Stimulated activated CD4-positive, alpha-beta T cell treated with anti-CD3 and anti-CD28 coated beads, Interleukin-2, amount 100 ng/mL, for 24 hours (primary cell): ENCODE measurements at places on chromosomes 5 and 9.
A peak's percentile ranks its signal among the peaks of the same experiment; 100 is the strongest.

DNA sequence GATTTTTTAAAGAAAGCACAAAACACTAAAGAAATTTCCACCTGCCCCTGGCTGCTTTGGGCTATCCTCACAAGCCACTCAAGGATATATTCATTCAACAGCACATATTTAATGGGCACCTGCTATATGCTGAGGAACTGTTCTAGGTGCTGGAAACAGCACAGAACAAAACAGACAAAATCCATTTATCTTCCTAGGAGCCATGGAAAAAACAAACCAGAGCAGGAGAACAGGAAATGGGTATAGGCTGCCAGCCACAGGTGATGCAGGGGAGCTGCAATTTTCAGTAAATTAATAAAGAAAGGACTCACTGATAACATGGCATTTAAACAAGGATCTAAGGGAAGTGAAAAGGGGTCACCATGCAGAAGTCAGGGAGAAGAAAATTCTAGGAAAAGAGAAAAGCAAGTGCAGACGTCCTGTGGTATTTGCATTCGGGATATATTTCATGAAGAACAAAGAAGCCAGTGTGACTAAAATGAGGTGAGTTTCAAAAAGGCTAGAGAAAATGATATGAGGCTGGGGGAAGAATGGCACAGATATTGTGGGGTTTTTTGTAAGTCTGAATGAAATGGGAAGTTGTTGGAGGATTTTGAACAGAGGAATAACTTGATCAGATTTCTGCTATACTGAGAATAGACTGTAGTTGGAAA is 152.2 kb downstream of the ADAMTSL1 start:
- no peak for DNase-seq

DNA sequence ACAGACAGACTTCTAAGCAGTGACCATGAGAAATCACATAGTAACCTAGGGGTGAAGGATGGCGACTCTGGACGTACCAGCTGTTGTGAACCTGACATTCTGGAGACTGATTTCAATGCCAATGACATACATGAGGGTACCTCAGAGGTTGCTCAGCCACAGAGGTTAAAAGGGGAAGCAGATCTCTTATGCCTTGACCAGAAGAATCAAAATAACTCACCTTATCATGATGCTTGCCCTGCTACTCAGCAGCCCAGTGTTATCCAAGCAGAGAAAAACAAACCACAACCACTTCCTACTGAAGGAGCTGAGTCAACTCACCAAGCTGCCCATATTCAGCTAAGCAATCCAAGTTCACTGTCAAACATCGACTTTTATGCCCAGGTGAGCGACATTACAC is 38.0 kb upstream of the CCDC152 start:
- no peak for DNase-seq

DNA sequence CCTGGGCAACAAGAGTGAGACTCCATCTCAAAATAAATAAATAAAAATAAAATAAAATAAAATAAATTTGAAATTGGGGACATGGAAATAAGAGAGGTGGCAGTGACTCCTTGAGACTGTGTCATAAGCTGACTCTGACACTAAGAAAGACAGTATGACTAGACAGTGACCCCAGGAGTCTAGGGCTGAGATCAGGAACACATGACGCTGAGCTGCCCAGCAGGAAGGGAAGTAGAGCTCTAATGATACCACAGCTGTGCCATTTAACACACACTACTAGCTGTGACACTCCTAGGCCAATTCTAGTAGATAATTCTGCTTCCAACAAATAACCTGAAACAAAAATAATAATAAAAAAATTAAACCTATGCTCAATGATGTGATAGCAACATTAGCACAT is 293.0 kb downstream of the SEC61B start:
- no peak for DNase-seq

DNA sequence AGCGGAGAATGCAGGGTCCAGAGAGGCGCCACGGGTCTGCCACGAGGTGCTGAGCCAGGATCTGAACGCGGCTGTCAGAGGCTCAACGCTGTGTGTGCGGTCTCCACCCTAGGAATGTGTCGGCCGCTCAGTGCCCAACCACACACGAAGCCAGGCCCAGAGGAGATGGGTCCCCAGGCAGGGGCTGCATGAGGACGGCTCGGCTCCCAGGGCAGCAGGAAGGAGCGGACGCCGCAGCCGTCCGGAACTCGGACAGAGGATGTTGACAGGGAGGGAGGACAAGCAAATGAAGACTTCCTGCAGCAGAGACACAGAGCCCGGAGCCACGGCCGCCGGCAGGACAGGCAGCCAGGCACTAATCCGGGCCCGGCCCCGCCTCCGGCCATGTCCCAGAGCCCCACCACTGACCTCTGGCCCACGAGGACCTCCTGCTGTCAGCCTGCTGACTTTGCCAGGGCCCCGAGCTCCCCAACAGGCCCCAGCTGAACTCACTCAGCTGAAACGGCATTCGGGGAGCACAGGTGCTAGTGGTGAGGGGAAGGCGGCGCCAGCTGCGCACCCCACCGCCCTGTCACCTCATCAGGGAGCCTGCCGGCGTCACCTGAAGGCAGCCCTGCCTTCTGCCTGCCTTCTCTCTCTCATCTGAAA is 12.7 kb downstream of the VAV2 start:
- DNase-seq: no peak

DNA sequence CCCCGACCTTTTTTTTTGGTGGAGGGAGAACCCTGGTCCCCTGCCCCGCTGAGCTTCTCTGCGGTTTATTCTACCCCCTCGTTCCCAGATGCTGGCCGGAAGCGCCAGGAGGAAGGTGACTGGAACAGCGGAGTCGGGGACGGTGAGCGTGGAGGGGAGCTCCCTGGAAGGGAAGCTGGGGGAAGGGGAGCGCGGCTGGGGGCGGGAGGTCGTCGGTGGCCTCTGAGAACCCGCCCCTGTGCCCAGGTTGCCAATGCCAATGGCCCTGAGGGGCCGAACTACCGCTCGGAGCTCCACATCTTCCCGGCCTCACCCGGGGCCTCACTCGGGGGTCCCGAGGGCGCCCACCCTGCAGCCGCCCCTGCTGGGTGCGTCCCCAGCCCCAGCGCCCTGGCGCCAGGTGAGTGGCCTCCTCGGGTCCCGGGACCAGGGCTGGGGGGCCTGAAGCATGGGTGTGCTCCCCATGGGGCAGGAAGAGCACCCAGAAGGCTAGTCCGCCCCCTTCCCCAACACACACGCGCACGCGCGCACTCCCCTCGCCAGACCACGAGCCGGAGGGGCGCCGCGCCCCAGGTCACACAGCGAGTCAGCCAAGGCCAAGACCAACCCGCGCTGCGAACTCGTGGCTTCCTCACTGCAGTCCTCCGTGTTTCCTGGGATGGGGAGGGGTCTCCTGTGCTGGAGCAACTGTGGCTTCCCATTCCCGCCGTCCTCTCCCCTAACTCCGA is 10.6 kb downstream of the MYOZ3 start:
- no peak for DNase-seq

- no peak for DNase-seq
Measured at GRCh38 chr5:148205044-148205806, 2.4 kb downstream of the SPINK6 start.

GRCh38 chr5:149656576-149657182 is 73.4 kb upstream of the PPARGC1B start:
- DNase-seq: peak; percentile 58

DNA sequence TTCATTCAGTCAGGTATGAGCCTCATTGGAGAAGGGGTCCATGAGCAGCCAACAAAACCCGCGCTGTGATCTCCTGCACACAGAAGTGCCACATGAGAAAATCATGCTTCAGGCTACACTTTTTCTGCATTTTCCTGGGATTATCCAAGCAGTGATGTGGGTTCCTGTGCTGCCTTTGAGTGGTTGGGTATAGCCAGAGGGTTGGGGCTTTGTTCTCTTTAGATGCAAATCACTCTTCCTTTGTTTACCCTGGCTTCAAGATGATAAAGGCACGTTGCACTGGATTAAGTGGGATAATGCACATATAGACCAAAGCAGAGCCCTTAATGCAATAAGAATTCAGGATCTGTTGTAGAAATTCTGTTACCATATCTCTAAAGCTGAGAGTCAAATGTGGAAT is 18.7 kb downstream of the ECM2 start:
- DNase-seq: no peak

GRCh38 chr9:132201780-132202703 is 40.2 kb downstream of the NTNG2 start:
- no peak for DNase-seq

DNA sequence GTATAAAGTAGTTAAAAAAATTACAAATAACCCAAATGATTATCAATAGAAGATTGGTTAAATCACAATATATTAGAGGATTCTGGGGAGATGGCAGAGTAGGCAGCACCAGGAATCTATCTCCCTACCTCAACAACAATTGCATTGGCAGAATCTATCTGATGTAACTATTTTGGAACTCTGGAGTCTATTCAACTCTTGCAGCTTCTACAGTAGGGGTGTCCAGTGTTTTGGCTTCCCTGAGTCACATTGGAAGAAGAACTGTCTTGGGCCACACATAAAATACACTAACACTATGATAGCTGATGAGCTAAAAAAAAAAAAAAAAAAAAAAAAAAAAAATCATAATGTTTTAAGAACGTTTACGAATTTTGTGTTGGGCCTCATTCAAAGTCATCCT is 29.2 kb upstream of the ECM2 start:
- no peak for DNase-seq

- DNase-seq: peak; percentile 17
Measured at GRCh38 chr5:103120607-103121200, 603 bp downstream of the PPIP5K2 start.

- no peak for DNase-seq
Measured at GRCh38 chr5:32687499-32687831, 23.7 kb upstream of the NPR3 start.

DNA sequence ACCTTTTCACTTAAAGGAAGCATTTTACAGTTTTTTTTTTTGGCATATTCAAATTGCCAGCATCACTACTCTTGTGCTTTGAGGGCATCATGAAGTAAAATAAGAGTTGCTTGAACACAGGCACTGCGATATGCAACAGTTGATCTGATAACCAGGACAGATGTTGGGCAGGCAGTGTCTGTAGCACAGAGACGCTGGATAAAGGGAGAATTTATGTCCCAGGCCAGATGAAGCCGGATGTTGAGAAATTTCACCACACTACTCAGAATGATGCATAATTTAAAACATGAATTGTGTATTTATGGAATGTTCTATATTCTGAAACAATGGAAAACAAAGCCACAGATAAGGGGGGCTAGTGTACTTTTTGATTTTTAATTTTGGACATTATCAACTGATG is 71.4 kb downstream of the SLC12A2 start:
- DNase-seq: no peak

DNA sequence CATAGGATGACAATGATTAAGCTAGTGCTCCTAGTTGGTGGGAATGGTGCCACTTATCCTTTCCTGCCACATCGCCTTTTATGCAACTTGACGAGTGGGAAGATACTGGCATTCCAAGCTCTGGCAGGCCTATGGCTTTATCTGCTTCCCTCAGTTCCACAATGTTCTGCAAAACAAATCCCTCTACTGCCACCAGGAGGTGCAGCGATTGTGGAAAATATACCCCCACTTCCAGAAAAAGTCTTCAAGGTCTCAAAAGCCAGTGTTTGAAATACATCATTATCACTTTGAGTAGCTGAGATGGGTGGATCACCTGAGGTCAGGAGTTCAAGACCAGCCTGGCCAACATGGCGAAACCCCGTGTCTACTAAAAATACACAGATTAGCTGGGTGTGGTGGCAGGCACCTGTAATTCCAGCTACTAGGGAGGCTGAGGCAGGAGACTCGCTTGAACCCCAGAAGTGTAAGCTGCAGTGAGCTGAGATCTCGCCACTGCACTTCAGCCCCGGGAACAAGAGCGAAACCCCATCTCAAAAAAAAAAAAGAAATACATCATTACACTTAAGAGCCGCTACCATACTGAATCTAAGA is 3.4 kb downstream of the CLINT1 start:
- DNase-seq: no peak

GRCh38 chr9:36935768-36936497 is 98.1 kb downstream of the PAX5 start:
- no peak for DNase-seq

DNA sequence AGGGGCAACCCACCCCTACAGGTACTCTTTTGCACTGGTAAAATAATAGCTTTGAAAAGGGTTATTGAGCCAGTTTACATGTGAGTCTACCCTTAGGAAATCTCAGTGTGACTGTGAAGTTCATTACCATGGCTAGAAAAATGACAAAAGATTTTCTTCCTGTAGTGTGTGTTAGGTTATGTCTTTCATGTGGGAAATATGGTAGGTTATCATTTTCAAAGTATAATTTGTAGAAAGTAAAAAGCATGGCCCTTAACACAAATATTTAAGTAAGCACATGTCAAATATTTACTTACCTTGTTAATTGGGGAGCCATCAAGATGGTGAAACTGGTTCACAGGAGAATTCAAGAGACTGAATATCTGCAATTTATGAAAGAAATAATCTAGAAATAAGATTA is 37.3 kb upstream of the PLPP1 start:
- no peak for DNase-seq

DNA sequence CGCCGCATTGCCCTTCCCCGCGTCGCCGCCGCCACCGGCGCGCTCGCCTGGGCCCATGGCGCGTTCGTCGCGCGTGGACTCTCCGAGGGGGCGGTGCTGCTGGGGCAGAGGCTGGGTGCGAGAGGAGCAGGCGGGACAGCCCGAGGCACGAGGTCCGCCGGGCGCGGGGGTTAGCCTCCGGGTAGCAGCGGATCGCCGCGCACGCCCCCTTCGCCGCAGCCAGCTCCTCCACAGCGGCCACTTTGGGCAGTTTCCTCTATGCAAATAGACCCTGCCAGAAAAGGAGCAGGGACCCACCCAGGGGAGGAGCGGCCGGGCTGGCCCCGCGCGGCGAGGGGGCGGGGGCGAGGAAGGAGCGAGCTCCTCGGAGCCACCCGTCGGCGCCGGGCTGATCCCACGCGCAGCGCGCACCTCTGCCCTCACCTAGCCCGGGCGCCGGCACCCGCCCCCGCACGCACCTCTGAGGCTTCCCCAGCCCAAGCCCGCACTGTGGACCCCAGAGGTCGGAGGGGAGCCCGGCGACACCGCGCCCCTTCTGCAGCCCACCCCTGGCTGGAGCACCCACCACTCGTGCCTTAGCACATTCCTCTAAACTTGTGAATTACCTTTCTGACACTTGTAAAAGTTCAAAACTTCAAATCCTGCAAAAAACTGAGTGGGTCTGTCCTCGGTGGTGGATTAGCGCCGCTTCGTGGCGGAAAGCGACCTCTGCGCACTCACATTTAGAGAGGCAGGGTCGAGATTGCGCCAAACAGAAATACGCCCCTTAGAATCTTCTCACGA is at the start of gene COL23A1:
COL23A1 (minus strand) TSS at position 253 of the 783 bp plus-strand sequence.
- DNase-seq: no peak
